ENCODE measurements at places on chromosomes 3 and 15.

GRCh38 chr15:98737159-98737558 is 88.8 kb downstream of the IGF1R start:
- no peak for DNase-seq

- DNase-seq, result no peak
Measured at GRCh38 chr3:23747841-23748240, 57.9 kb upstream of the UBE2E1 start.

DNA sequence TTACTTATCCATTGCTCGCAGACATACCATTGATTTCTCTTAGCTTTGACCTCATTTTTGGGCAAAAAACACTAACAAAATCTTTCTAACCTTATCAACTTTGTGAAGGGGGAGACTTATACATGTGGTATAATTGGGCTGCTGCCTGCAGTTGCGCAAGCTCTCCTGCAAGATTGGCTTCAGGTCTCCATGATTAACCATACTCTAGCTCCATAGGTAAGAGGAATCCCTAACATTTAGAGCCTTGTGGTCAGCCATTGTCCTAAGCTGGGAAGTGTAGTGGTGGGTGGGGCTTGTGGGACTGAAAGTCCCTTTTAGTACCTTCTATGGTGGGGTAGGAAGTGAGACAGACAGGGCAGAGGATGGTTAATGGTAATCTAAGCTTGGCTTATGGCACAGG is 179.6 kb upstream of the THRB start:
- no peak for DNase-seq

DNA sequence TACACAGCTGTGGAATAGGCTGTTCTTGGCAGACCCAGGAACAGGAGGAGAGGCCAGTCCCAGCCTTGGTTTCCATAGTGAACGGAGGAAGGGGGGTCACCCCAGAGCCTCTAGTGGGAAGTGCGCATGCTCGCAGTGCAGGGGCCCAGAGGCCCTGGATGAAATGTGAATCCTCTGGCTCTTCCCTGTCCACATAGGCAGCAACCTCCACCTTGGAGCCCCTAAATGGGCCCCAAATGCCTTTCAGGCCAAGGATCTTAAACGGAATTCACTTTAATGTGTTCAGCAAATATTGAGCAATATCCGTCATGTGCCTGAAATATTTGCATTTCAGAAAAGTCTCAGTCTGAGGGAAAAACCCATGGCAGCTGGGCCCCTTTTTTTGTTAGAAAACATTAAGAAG is 3.3 kb upstream of the NDN start:
- no peak for DNase-seq

DNA sequence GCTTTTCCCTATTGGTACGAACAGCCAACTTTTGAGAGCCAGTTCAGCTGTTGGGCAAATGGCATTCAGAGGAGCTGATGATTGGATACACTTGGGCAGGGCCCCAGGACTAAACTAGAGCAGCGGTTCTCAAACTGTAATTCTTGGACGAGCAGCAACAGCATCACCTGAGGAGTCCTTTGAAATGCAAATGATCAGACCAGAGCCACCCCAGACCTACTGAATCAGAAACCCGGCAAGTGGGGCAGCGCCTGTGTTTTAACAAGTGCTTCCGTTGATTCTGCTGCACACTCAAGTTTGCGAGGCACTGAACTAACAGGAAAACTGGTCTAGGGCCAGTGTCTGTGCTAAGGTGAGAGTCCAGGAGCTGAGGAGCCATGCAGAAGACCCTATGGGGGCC is 239.7 kb downstream of the UACA start:
- DNase-seq, result no peak

DNA sequence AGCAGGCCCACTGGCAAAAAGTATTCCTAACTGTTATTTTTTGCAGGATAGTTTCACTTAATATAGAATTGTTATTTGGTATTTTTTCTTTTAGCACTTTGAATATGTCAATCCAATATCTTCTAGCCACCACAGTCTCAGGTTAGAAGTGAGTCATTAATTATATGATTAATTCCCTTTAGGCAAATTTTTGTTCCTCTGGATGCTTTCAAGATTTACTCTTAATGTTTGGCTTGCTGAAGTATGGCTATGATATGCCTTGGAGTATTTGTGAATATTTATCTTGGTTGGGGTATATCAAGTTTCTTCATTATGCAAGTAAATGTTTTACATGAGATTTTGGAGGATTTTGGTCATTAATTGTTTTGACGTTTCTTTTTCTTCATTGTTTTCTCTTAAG is 152.1 kb upstream of the ALCAM start:
- no peak for DNase-seq

DNA sequence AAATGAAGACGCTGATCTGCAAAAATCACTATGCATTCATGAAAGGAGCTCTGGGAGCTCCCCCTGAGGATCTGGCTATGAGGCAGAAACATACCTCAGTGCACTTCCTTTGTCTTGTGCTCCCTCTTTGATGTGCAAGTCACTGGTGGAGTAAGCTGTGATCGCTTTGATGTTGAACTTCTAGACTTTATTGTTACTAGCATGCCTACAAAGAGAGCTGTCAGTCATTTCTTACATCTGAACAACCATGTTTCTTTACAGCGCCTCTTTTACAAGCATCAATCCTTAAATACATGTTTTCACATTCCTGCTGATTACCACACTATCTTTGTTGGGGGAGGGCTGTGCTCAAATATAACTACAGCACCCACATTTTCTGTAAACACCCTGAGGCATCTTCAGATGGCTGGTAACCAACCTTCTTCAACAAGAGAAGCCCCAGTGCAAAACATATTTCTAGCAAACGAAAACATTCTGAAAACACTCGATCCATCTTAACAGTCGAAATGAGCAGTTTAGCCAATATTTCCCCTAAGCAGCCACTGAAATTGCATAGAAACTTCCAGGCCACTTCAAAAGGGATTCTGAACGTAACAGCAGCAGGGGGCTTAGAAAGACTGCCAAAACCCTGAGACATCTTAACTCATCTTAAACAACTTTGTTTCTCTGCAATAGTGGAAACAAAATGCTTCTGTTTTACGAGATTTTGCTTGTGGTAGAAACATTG is 101.9 kb upstream of the ICE2 start:
- no peak for DNase-seq

DNA sequence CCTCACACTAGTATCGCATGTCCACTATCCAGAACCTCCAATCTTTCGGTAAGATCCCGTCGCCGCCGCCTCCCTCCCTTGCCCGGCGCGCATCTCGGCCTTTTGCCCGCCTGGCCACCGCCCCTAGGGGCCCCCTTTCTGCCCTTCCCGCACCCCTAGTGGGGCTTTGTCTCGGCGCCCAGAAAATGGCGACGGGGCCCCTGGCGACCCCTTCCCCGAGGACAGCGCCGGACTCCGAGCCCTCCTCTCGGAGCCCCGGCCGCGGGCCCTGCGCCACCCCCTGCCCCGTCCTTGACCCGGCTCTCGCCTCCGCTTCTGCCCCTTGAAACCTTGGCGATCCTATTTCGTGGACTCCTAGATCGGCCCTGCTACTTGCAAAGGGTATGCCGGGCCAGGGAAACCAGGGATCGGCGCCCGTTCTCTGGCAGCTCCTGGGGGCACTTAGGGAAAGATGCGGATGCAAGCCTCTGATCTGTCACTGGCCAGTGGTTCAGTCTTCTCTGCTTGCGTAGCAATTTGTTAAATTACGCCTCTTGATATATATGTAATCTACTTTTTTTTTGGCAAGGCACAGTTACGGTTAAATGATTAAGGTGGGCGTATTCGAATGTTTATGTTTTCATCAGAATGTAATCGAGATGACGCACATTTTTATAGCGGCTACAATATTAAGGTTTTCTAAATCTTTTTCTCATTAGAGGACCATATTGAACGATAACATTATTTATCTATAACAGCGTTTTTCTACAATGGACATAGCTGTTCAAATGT is 603 bp downstream of the EIF1B start:
- peak; percentile 14 for DNase-seq

GRCh38 chr3:196166741-196167140 is 44.5 kb downstream of the ZDHHC19 start:
- no peak for DNase-seq

DNA sequence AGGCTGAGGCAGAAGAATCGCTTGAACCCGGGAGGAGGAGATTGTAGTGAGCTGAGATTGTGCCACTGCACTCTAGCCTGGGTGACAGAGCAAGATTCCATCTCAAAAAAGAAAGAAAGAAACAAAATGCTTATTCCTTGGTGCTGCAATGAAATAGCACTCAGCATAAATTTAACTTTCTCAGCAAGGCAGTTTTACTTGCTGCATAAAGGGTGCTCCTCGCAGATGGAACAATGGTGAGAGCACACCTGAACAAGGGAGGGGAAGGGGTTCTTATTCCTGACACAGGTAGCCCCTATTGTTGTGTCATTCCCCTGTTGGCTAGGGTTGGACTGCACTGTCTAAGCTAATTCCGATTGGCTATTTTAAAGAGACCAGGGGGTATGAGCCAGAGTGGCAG is 17.1 kb downstream of the PAK2 start:
- DNase-seq, result no peak

DNA sequence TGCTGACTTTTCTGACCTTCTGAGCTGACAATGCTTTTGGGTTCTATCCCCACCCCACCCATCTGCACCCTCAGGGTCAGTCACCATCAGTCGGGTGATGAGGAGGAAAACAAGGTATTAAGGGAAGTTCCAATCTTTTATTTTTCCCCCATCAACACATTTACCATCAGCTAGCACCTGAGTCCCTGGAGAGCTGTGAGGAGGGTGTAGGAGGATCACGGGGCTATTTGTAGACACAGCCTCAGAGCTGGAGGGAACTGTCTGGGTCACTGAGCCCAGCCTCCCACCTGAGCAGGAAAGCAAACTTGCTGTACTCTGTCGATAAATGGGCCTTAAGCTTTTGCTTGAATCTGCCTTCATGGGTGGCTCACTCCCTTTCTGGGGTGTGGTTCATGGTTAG is 24.8 kb upstream of the ZFAND6 start:
- no peak for DNase-seq

- no peak for DNase-seq
Measured at GRCh38 chr15:94036156-94036555, 195.2 kb upstream of the MCTP2 start.

- DNase-seq, result no peak
Measured at GRCh38 chr3:64773137-64773536, 85.3 kb upstream of the ADAMTS9 start.

GRCh38 chr3:188937389-188937788 is 234.4 kb upstream of the TPRG1 start:
- no peak for DNase-seq

GRCh38 chr3:38521391-38521987 is 25.3 kb downstream of the EXOG start:
- DNase-seq, result peak; percentile 22

DNA sequence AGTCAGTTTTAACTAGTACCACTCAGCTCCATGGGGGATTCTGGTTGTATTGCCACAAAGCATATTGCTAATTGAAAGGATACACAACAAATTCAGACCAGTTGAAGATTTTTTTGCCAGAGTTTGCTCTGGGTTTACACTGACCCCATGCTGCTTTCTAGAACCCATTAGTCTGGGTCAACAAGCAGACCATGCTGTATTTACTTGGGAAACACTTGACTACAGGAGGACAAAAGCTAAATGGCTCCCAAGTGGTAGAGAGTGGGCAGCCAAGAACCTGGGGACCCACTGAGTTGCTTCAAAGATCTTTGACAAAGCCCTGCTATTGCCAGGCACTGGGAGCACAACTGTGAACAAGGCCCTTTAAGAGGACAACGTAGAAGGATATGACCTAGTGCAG is 86.8 kb upstream of the PSMD6 start:
- no peak for DNase-seq

- no peak for DNase-seq
Measured at GRCh38 chr3:69095636-69096035, 10.9 kb downstream of the ARL6IP5 start.

DNA sequence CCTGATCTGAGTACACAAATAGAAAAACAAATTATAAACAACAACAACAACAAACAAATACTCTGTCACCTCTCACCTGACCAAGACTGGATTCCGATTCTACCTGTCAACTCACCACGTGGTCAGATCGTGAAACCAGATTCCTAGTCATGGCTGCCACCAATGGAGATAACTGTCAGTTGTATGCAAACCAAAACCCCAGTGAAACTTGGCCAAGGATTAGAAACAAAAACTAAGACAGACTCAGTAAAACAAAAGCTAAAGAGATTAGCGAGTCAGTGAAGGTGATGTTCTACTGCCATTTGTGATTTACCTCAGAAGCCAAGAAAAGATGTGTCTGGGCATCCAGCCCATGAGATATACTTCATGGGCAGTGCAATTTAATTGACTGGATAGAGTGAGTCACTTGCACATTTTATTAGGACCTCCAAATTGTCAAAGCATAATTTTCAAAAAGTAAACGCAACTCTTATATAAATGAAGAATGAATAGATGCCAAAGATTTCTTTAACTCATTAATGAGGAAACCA is 31.1 kb downstream of the PHLDB2 start:
- no peak for DNase-seq

- DNase-seq, result no peak
Measured at GRCh38 chr15:98126326-98127085, 166.0 kb downstream of the ARRDC4 start.

- DNase-seq, result no peak
Measured at GRCh38 chr3:56764904-56765547, 36.7 kb downstream of the ARHGEF3 start.

DNA sequence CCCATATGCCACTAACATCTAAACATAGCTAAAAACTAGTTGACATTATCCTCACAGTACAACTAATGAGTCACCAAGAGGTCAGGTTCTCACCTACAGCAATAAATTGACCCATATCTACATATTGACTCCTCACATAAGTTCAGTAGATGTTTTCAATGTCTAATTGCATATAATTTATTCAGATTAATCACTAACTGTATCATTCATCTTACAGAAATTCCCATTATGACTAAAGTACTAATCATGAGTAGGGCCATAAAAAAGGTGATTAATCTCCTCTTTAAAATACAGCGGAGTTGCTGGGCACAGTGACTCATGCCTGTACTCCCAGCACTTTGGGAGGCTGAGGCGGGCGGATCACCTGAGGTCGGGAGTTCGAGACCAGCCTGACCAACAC is 82.4 kb upstream of the ST3GAL6 start:
- DNase-seq, result no peak

GRCh38 chr3:49022688-49023171 is 809 bp downstream of the NDUFAF3 start:
- DNase-seq, result no peak

GRCh38 chr3:193910886-193911738 is 224.8 kb upstream of the HES1 start:
- DNase-seq, result no peak

DNA sequence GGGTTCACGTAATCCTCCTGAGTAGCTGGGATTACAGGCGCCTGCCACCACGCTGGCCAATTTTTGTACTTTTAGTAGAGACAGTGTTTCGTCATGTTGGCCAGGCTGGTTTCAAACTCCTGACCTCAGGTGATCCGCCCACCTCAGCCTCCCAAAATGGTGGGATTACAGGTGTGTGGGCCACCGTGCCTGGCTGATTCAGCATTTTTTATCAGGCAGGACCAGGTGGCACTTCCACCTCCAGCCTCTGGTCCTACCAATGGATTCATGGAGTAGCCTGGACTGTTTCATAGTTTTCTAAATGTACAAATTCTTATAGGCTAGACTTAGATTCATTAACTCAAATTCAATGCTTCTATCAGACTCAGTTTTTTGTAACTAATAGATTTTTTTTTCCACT is 9.4 kb downstream of the VHL start:
- no peak for DNase-seq

GRCh38 chr3:184237807-184238206 is 8.4 kb downstream of the VWA5B2 start:
- DNase-seq, result no peak

GRCh38 chr3:190322604-190323245 is 479 bp upstream of the CLDN1 start:
- no peak for DNase-seq

- no peak for DNase-seq
Measured at GRCh38 chr3:63857311-63857710, 6.3 kb downstream of the THOC7 start.

Data from activated T-helper 1 cell treated with anti-CD3 and anti-CD28 coated beads, Interleukin-2, amount 50 U/mL, for 16 hours (primary cell).